ENCODE measurements at places on chromosomes 4 and X. TPM values are rescaled to one million over a fixed set of nuclear protein-coding genes. Genes with fewer than 3 reads are reported as not detected.

- H3K4me3 ChIP-seq, result no peak overlapping the region
- DNase-seq, result no peak
- H3K27me3 ChIP-seq, result no peaks in the 10 kb centered on the region
- peaks cover 47% of the 10 kb centered on the region for H3K4me1 ChIP-seq
- H3K27ac ChIP-seq, result no peak overlapping the region
These were observed 5.9 kb downstream of the SPARCL1 start for GRCh38 chr4:87523307-87523706.

CSN1S1 gene
- total RNA-seq, result not detected

DNA sequence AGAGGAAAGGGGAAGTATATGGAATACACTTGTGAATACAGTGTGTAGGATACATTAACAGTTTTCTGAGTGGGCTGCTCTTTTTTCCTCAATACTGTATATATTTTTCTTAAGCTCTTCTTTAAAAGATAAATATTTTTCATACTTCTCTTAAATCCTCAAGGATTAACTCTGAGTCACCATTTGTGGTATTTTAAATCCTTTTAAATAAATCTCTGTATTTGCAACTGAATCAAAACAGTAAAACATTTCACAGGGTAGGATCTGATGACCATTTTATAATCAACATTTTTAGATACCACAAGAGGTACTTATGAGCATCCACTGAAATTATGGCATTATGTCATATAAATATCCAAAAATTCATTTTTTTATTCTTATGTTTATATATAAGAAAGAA is 87.6 kb downstream of the GAB1 start:
- peaks cover 8% of the 10 kb centered on the region for H3K4me1 ChIP-seq
- peaks cover 21% of the 10 kb centered on the region for H3K36me3 ChIP-seq
- no peak for DNase-seq

USP27X gene
- total RNA-seq, result 5.1 TPM

USP26 gene
- total RNA-seq, result 0.11 TPM

GPR173 gene
- total RNA-seq, result 7.3 TPM

TBC1D9 gene
- total RNA-seq, result 0.70 TPM

DNA sequence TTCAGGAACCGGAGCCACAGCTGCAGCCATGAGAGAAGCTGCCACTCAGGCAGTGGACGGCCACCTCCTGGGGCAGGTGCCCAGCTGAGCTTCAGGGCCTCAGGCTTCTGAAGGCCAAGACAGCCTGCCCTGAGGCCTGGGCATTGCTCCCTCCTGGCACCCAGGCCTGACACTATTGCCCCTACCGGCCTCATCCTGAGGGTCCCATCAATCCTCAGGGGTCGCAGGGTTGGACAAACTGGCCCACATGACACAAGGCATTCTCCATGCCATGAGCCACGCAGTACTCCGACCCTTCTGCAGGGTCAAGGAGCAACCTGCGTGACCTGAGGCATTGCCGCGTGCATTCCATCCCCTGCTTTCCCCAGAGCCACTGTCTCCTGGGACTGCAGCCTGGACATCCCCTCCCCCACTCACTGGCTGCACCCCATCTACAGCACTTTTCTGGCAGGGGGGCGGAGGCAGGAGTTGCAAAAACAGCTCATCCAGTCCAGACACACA is 3.0 kb upstream of the ZFP92 start:
- no peak overlapping the region for H3K4me3 ChIP-seq
- H3K27me3 ChIP-seq, result peaks cover 19% of the 10 kb centered on the region
- no peak overlapping the region for H3K27ac ChIP-seq
- no peaks in the 10 kb centered on the region for H3K36me3 ChIP-seq

DNA sequence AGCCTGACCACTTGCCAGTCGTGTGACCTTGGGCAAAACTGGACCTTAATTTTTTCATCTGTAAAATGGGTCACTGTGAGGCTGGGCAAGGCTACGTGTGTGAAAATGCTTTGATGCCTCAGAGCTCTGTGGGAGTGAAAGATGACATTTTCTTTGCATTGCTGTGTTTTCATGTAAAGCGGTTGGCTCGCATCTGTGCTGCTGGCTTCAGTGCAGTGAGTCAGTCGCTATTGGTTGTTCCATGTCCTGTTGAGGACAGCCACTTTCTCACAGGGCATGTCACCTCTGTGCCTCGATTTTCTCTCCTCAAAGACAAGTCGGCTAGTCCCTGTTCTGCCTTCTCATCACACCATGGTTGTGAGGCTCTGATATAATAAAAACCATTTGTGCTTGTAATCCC is 4.4 kb downstream of the MTMR1 start:
- DNase-seq, result no peak
- H3K27me3 ChIP-seq, result no peaks in the 10 kb centered on the region
- H3K4me1 ChIP-seq, result peaks cover 10% of the 10 kb centered on the region
- no peak overlapping the region for H3K4me3 ChIP-seq
- no peak overlapping the region for H3K27ac ChIP-seq

- H3K36me3 ChIP-seq, result peaks cover 40% of the 10 kb centered on the region
- H3K27me3 ChIP-seq, result no peaks in the 10 kb centered on the region
- H3K27ac ChIP-seq, result no peak overlapping the region
- H3K4me3 ChIP-seq, result no peak overlapping the region
These were observed 57.6 kb upstream of the CLNK start for GRCh38 chr4:10741961-10742699.

SERPINA7 gene
- total RNA-seq, result not detected

PNCK gene
- total RNA-seq, result 8.6 TPM

- no peaks in the 10 kb centered on the region for H3K27me3 ChIP-seq
- peaks cover 34% of the 10 kb centered on the region for H3K4me1 ChIP-seq
- H3K36me3 ChIP-seq, result peaks cover 9% of the 10 kb centered on the region
- H3K4me3 ChIP-seq, result no peak overlapping the region
These were observed 117.4 kb downstream of the MID1 start for GRCh38 chrX:10502961-10503360.

DNA sequence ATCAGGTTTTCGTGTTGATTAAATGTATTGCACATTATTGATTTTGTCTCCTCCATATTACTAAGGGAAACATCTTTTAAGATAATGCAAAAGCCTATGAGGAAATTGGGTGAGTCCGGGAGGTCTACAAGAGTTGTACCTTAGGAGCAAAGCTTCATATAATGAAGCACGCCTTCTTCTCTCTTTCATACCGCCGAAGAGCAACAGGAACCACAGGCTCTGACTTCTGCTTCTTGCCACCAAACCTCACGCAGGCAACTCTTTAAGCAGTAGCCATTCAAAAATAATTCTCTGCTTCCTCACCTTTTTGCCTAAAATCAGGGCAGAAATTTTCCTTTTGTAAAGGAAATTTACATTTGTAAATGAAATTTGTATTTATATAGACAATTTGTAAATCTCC is 139.6 kb downstream of the SPRY1 start:
- H3K4me3 ChIP-seq, result no peak overlapping the region
- H3K27ac ChIP-seq, result no peak overlapping the region
- peaks cover 10% of the 10 kb centered on the region for H3K36me3 ChIP-seq
- H3K4me1 ChIP-seq, result peaks cover 10% of the 10 kb centered on the region
- H3K27me3 ChIP-seq, result no peaks in the 10 kb centered on the region

- no peaks in the 10 kb centered on the region for H3K36me3 ChIP-seq
- no peaks in the 10 kb centered on the region for H3K27me3 ChIP-seq
- no peak overlapping the region for H3K27ac ChIP-seq
- DNase-seq, result no peak
These were observed 38.2 kb downstream of the GLUD2 start for GRCh38 chrX:121085612-121086010.

GRCh38 chr4:13176741-13177142 is 307.4 kb downstream of the RAB28 start:
- no peak overlapping the region for H3K27ac ChIP-seq
- no peaks in the 10 kb centered on the region for H3K27me3 ChIP-seq
- no peak for DNase-seq

DNA sequence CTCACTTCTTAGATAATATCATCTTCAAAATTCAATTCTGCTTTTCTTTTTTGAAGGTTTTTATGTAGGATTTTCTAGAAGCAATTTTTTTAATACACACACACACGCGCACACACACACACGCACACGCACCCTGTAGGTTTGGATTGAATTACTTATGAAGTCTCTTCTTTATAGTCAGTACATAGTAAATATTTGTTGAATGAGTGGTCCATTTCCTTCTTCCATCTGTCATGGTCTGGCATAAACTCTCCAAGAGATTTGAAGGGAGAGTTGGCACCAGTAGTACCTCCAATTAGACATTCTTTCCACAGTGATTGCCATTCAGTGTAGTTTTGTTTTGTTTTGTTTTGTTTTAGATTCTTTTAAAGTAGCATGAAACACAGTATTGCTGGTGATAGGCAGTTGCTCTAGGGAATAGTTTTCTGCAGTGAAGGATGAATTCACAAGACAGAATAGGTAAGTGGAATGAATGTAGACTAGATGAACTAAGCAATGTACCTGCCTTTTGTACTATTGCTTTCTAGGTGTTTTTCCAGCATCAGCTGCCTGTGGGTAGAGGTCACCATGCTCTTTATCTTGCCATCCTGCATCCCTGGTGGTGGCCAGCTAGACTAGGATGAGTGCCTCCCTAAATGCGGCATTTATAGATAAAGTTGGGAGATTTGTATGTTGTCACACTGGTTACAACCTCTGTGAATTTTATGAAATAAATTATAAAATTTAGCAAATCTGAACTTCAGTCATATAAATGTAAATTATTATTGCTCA is 20.5 kb downstream of the PDLIM5 start:
- H3K36me3 ChIP-seq, result peaks cover 17% of the 10 kb centered on the region
- no peak overlapping the region for H3K27ac ChIP-seq
- H3K27me3 ChIP-seq, result no peaks in the 10 kb centered on the region
- no peak for DNase-seq

- no peaks in the 10 kb centered on the region for H3K36me3 ChIP-seq
- no peak overlapping the region for H3K4me3 ChIP-seq
- no peak for DNase-seq
- H3K27me3 ChIP-seq, result no peaks in the 10 kb centered on the region
These were observed 27.9 kb upstream of the HGFAC start for GRCh38 chr4:3413675-3414420.

GRCh38 chr4:105679186-105679585 is 29.3 kb downstream of the INTS12 start:
- H3K4me3 ChIP-seq, result no peak overlapping the region
- H3K27ac ChIP-seq, result peak overlapping the region; percentile 12
- no peak for DNase-seq
- H3K4me1 ChIP-seq, result peaks cover 15% of the 10 kb centered on the region
- no peaks in the 10 kb centered on the region for H3K36me3 ChIP-seq

DNA sequence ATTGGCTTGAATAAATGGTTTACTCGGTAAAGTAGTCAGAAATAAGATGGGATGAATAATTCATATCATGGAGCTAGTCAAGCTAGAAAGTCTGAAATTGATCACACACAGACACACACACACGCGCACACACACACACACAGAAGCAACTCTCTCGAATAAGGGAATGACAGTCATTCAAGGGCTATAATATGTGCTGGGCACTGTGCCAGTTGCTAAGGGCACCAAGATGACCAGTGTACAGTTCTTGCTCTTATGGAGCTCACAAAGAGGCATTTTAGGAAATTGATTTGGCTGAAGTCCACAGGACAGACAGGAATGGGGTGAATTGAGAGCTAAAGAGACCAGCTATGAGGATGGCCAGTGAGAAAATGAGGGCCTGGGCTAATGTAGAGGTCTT is 34.2 kb upstream of the SH3D19 start:
- no peak for DNase-seq
- no peaks in the 10 kb centered on the region for H3K27me3 ChIP-seq
- no peaks in the 10 kb centered on the region for H3K36me3 ChIP-seq
- H3K27ac ChIP-seq, result no peak overlapping the region
- peaks cover 7% of the 10 kb centered on the region for H3K4me1 ChIP-seq

DNA sequence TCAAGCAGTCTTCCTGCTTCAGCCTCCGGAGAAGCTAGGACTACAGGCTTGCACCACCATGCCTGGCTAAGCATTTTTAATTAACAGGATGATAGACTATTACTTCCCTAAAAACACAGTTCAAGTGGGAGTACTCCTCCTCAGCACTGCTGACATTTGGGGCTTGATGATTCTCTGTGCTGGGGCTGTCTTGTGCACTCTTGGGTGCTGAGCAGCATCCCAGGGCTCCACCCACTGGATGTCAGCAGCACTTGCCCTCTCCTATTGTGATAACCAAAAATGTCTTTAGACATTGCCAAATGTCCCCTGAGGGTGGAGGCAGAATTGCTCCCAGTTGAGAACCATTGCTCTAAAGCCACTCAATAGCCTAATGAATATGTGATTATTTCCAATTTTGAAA is 60.4 kb downstream of the CLCN4 start:
- H3K4me1 ChIP-seq, result no peaks in the 10 kb centered on the region
- no peaks in the 10 kb centered on the region for H3K27me3 ChIP-seq
- H3K4me3 ChIP-seq, result no peak overlapping the region
- no peak for DNase-seq

NMU gene
- 43.5 TPM for total RNA-seq

- peak; percentile 91 for DNase-seq
- peak overlapping the region; percentile 94 for H3K27ac ChIP-seq
- no peaks in the 10 kb centered on the region for H3K36me3 ChIP-seq
These were observed 150.9 kb downstream of the SHROOM3 start for GRCh38 chr4:76585897-76586360.

HSFX1 gene
- 0.85 TPM for total RNA-seq

- no peaks in the 10 kb centered on the region for H3K27me3 ChIP-seq
- no peaks in the 10 kb centered on the region for H3K36me3 ChIP-seq
These were observed 57.8 kb downstream of the DCLK2 start for GRCh38 chr4:150136036-150136435.

DNA sequence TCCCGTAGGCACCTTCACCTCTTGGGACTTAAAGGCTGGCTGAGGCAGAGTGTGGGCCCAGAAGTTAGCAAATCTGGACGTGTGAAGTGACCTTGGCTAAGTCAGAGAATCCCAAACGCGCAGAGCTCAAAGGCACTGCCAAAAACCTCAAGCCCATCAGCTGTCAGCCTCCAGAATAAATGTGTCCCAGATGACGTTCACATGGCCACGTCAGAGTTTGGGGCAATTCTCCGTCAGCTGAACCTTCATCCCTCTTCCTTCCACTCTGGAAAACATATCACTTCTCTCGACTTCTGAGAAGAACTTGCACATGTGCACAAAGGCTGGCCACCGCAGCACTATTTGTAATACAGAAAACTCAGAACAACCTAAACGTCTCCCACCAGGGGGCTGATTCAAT is 35.7 kb upstream of the APLN start:
- H3K27me3 ChIP-seq, result no peaks in the 10 kb centered on the region
- no peak overlapping the region for H3K4me3 ChIP-seq
- H3K36me3 ChIP-seq, result no peaks in the 10 kb centered on the region
- H3K27ac ChIP-seq, result no peak overlapping the region
- no peak for DNase-seq
- H3K4me1 ChIP-seq, result peaks cover 26% of the 10 kb centered on the region

- peaks cover 54% of the 10 kb centered on the region for H3K4me1 ChIP-seq
- no peak overlapping the region for H3K4me3 ChIP-seq
- no peak for DNase-seq
- no peaks in the 10 kb centered on the region for H3K27me3 ChIP-seq
- peak overlapping the region; percentile 26 for H3K27ac ChIP-seq
- no peaks in the 10 kb centered on the region for H3K36me3 ChIP-seq
These were observed 108.1 kb downstream of the MID1 start for GRCh38 chrX:10512258-10512657.

GRCh38 chr4:168757500-168757899 is 252.6 kb downstream of the CBR4 start:
- H3K36me3 ChIP-seq, result no peaks in the 10 kb centered on the region
- no peak overlapping the region for H3K27ac ChIP-seq
- DNase-seq, result no peak
- no peaks in the 10 kb centered on the region for H3K27me3 ChIP-seq

EDA gene
- 15.1 TPM for total RNA-seq

FRMPD4 gene
- total RNA-seq, result 1.4 TPM

Measured in WTC11 (cell line).